ENCODE measurements at places on chromosomes 12 and 14.

DNA sequence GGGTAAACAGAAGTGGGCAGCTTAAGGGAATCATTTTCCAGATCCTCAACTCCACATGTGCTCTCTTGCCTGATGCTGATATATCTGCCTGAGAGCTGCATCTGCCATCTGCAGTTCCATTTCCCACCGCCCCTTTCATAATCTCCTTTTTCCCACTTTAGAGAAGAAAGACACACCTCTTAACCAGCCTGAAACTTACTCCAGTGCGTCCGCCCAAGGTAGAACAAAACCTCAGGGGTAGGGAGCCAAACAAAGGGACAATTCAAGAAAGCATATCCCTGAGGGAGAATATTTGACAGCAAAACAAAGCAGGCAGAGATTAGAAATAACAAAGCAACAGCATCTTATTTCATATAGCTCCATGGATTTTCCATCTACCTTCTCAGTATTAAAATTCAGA is 4.3 kb downstream of the MDM1 start:
- DNase-seq = no peak

DNA sequence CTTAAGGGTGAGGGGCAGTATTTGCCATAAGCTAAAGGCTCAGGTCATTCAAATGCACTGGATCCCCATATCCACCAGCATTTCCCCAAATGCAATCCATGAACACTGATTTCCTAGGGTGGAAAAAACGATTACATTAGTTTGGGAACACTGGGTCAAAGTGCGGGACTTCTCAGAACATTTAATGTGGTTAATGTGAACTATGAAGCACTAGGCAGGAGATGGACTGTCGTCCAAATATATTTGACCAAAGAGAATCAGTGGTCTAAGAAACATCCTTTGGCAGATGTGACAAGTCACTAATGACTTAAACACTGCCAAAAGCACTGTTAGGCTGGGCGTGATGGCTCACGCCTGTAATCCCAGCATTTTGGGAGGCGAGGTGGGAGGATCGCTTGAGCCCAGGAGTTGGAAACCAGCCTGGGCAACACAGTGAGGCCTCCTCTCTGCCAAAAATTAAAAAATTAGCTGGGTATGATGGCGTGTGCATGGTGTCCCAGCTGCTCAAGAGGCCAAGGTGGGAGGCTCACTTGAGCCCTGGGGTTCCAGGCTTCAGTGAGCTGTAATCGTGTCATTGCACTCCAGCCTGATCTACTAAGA is 205.4 kb downstream of the CALM1 start:
- no peak for DNase-seq

- no peak for DNase-seq
These were observed 36.6 kb downstream of the RCOR1 start for GRCh38 chr14:102629011-102629444.

GRCh38 chr12:2654311-2654710 is 140.5 kb upstream of the FKBP4 start:
- no peak for DNase-seq

DNA sequence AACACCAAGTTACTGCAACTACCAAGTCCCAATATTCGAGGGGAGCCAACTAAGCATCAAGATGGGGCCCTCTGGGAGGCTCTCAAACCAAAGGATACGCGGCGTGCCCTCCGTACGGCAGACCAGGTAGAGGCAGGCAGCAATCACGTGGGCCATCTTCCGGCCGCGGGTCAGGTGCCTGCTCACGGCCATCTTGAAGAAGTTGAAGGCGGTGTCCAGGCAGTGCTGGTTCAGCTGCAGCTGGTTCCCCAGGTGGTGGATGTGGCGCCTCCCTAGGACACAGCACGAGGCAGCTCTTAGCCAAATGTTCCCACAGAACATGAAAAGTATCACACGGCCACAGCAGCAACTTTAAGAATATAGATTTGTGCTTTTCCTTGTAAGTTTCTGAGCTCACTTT is 24.3 kb downstream of the BTBD6 start:
- DNase-seq = no peak

- no peak for DNase-seq
These were observed 148.0 kb upstream of the FOXN3 start for GRCh38 chr14:89564989-89565388.

DNA sequence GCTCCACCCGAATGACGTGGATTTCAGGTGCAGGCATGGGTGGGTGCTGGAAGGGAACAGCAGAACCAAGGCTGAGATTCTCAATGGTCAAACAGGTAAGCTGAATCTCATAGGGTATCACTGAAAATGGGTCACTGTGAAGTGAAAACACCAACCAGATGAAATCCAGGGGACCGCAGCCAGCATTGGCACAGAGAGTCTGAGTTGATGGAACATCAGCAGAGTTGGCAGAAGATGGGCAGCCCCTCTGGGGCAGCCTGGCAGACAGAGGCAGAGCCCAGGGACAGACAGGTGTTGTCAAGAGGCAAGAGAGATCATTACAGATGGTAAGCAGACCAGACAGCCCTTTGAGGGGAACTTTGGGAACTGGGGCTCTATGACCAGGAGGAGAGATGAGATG is 48.0 kb downstream of the ACTN1 start:
- no peak for DNase-seq

- no peak for DNase-seq
These were observed 86.0 kb downstream of the PHLDA1 start for GRCh38 chr12:75945581-75945980.

DNA sequence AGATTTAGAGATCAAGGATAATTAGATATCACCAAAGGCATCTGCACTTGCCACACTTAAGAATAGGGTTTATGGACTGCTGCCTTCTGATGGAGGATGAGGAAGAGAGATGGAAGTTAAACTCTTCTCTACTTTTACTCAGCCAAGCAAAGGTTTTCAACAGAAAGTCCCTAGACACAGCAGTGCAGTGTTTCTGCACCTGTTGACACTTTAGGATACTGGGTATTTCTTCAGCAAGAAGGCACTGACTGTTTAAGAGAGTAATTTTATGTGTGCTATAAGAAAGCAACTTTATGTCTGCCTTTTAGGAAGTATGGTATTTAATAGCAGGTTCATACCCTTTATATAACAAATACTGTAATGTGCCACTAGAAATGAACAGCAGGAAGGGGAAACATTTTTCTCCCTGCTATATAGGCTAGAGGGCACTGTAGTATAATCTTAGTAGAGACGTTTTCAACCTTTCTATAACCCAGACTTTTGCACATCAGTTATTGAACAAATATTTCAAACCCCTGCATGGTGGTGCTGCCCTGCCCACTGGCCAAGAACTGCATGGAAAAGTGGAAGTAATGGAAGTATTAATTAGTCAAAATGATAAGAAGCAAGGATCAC is 225.0 kb upstream of the GRIP1 start:
- DNase-seq = no peak

- DNase-seq = no peak
These were observed 273.4 kb upstream of the SLC16A7 start for GRCh38 chr12:59322473-59322872.

GRCh38 chr14:86858591-86858990 is 1134.4 kb downstream of the GALC start:
- no peak for DNase-seq

DNA sequence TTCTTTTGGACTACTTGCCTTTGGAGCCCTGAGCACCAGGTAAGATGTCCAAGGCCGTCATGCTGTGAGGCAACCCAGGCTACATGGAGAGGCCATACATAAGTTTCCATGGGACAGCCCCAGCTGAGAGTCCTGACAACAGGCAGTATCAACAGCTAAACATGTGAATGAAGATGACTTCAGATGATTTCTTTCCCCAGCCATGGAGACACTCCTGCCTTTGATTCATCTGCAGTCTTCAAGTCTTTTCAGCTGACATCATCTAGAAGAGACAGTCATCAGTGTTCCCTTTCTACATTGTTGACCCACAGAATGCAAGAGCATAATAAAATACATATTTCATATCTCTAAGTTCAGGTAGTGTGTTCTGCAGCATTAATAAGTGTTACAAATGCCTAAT is 398.7 kb downstream of the BTG1 start:
- no peak for DNase-seq

GRCh38 chr12:96766232-96766631 is 140.8 kb upstream of the NEDD1 start:
- DNase-seq = no peak

GRCh38 chr12:48739618-48740269 is 23.2 kb upstream of the CCNT1 start:
- DNase-seq = no peak

DNA sequence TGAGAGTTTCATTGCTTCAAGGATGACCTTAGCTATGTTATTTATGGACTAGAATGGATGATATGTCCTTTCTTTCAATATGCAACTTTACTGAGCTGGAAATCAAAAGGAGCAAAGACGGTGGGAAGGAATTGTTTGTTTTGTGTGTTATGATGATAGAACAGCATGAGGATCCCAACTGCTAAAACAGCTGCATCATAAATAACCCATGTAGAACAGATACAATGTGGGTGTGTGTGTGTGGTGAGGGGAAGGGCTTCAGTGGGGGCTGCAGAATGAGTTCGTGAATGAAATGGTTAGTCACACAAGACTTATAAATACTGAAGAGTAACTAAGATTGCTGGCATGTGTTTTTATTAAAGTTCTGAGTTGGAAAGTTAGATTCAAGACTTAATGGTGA is 80.1 kb downstream of the DACT1 start:
- no peak for DNase-seq

DNA sequence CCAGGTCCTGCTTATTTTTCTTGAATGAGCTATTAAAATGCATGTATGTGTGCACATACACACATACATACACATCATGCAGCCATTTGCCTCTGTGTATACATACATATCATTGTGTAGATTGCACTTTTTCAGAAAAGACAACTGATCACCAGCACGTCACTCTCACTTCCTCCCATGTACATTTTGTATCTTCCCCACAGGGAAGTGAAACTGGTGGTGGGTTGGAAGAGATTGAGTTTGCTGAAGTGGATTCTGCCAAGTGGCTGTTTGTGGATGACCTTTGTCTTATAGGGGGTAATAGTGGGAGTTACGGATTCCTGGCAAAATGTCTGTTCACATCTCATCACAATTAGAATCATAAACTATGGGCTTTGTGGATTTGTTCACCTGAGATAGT is 448.6 kb downstream of the RAD51B start:
- peak; percentile 36 for DNase-seq

GRCh38 chr12:120583478-120584030 is 2.4 kb upstream of the POP5 start:
- peak; percentile 83 for DNase-seq
